GM18507 (cell line): ENCODE measurements at places on chromosomes 5 and 9.

DNA sequence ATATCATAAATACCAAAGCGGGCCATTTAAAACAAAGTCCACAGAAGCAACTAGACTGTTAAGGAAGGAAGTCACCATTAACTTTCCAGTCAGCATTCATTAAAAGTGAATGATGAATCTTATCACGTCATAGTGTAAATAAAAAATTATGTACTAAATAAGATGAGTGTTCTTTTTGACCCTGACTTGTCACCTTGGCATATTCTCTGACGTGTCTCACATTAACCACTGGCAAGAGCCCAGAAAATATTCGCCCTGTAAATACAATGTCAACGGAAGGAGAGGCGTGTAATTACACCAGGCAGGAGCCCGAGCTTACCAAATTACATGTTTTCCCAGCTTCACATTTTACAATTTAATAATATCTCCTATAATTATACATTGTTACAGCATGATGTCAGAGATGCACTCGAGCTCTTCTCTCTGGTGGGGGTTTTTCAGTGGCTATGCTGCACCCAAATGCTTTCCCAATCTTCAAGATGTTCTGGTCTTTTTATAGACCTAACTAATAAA lies 29.3 kb upstream of the UBE2QL1 start:
- no peak for DNase-seq

DNA sequence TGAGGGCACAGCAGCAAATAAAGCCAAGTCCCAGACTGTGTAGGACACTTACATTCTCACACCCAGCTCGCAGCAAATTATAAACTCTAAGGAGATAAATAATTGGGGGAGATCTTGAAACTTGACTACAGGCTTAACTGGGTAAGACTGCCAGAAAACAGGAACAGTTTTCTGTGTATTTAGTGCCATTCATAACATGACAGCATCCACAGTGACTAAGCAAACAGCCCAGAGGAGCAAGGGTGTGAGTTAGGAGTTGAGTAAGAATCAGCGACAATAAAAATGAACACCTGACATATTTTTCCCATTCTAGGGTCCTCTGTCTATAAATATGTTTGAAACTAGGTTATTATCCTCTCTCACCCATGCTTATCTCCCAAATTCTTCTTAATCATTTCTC lies 370.9 kb upstream of the WWC1 start:
- no peak for DNase-seq

DNA sequence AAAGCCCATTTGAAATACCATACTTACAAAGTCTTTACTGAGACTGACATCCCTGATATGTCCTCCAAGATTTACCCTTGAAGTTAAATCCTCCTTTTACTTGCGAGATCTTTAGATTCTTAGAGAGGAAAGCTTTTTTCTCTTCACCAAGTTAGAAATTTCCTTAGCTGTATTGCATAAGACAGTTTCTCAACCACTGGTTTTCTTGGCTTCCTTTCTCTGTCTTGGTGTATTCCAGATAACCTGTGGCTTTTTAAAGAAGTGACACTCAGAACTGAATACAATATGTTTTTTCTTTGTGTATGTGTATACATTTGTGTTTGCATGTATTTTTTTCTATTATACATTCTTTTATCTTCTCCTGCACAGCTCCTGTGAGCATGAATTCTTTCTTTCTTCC lies 65.0 kb downstream of the SNCAIP start:
- no peak for DNase-seq

- no peak for DNase-seq
Observed at GRCh38 chr5:179606071-179606909, 17.2 kb downstream of the HNRNPH1 start.
